Mesendoderm (in vitro differentiated cells): ENCODE measurements at places on chromosomes 16 and 17.

- DNase-seq, result no peak
Measured at GRCh38 chr16:86479419-86479818, 30.9 kb upstream of the FOXF1 start.

- no peak for DNase-seq
Measured at GRCh38 chr16:23724785-23725131, 11.7 kb upstream of the ERN2 start.

GRCh38 chr16:81442916-81443687 is 1.5 kb upstream of the CMIP start:
- no peak for DNase-seq

GRCh38 chr17:28279411-28279810 is 39.6 kb upstream of the TMEM97 start:
- DNase-seq, result no peak

DNA sequence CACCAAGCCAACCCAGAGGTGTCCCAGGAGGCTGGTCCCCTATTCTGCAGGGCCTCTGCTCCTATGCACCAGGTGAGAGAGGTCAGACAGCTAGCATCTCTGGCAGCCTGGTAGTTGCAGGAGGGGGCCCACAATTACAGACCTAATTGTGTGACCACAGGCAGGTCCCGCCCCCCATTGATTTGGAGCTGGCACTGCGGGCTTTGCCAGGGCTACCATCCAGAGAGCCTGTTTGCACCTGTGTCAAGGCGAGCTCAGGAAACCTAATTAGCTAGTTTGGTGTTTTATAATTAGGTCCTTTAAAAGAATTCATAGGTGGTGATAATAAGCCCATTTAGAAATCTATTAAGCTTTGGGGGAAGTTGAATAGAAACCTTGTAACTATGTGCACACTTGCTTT is 90.2 kb downstream of the MRM1 start:
- DNase-seq, result no peak
